SK-N-SH (cell line): ENCODE measurements at places on chromosomes 4 and X. TPM values are rescaled to one million over a fixed set of nuclear protein-coding genes. Genes with fewer than 3 reads are reported as not detected.

SLC25A14 gene
- polyA plus RNA-seq: 14.0 and 21.7 TPM in 2 replicates

DNA sequence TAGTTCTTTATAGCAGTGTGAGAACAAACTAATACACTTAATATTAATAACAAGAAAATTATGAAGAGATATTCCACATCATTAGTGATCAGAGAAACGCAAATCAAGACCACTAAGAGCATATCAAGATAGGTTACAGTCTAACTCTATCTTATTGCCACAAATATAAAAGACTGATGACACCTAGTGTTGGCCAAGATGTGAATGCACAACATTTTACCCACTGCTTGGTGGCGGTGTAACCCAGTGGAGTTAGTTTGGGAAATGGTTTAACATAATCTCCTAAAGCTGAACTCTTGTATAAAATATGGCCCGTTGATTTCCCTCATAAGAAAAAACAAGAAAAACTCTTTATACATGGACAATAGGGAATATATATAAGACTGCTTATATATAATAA, 92.4 kb downstream of the SLITRK2 start:
- no peaks in the 10 kb centered on the region for H3K36me3 ChIP-seq
- no peak overlapping the region for H3K4me3 ChIP-seq
- H3K4me1 ChIP-seq: no peaks in the 10 kb centered on the region
- H3K27me3 ChIP-seq: no peaks in the 10 kb centered on the region
- H3K27ac ChIP-seq: no peak overlapping the region

DNA sequence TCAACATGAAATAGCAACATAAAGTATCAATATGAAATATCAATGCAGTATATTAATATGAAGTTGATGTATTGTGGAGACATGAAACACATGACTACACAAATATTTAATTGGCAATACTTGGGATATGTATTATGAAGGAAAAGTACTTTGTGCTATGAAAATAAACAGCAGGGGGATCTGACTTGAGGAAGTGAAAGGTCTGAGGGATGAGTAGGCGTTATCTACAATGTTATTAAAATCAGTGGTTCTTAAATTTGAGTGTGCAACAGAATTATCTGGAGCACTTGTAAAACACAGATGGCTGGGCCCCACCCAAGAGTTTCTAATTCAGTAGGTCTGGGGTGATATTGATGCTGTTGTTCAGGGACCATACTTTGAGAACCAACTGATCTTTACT, 27.4 kb upstream of the ARX start:
- H3K27me3 ChIP-seq: no peaks in the 10 kb centered on the region; the same call in 1 of the 2 replicates
- no peak overlapping the region for H3K27ac ChIP-seq
- no peak for DNase-seq
- H3K4me3 ChIP-seq: no peak overlapping the region
- H3K4me1 ChIP-seq: no peaks in the 10 kb centered on the region
- no peaks in the 10 kb centered on the region for H3K36me3 ChIP-seq

DNA sequence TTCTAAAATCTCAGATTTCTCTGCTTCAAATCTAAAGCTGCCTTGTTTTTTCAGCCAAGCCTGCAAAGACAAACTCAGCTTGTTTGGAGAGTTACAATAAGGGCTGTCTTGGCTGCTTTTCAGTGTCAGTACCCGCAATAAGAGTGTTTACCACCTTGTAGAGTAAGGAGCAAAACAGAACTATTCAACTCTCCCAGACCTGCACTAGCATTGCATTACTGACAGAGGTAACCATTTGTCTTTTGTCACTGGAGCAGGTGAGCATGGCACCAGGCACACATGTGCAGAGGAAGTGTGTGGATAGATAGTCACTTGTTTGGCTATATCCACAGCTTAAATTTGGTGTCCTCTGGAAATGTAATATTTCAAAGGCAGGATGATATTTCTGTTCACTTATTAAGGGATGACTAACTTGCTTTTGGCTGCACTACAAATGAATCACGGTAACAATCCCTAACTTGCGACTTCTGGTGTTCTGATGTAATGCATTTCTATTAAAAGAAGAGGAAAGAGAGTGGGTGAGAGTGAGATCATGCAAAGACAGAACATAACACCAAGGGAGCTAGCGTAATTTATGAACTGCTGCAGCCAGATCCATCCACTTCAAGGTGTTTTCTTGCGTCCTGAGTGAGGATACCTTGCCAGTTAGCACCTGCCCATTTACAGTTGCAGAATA, 38.6 kb downstream of the PTCHD1 start:
- no peak overlapping the region for H3K4me3 ChIP-seq
- H3K4me1 ChIP-seq: no peaks in the 10 kb centered on the region
- no peaks in the 10 kb centered on the region for H3K36me3 ChIP-seq
- no peak overlapping the region for H3K27ac ChIP-seq
